Substantia nigra (tissue), 51 donors: ENCODE measurements at places on chromosomes 5 and 9.

DNA sequence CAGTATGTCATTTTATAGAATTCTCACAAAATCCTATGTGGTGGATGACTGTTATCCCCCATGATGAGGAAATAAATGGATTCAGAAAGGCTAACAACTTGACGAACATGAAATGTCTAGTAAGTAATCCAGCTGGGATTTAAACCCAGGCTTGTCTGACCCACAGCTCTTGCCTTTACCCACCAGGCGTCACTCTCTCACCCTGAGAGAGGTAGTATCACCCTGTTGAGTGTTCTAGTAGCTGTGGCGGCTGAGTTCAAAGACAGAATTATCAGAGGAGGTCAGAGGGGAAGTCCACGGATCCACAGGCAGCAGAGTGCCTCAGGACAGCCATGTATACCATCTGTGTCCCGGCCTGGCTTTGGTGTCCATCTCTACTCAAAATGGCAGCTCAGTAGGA, 113.8 kb downstream of the ZNF462 start:
- no peak for DNase-seq

GRCh38 chr5:22728610-22729009, 124.5 kb downstream of the CDH12 start:
- DNase-seq, result no peak

DNA sequence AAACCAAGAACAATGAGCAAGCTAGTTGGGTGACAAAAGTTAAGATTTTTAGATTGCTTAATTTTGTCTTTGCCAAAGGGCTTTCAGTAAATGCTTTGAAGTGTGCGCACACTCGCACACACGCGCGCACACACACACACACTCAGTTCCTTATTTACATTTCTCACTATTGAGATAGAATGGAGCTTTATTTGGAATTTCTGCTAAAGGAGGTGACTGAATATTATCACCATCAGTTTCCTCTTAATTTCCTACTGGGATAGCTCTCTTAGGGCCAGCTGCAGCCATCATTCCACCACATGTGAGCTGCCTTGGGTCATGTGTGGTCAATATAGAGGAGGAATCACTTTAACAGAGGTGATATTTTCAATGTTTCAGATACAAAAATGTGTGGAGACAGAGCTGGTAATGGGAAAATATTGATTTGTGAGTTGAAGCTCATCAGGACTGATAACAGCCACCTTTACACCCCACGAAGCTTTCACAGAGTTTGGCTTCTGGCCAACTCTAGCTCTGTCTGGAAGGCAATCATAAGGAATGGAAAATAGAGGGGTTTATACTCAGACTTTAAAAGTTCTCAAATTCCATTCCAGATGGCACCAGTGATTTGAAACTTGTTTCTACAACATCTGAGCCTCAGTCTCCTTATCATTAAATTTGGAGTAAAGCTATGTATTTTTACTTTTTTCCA, 99.9 kb downstream of the MACIR start:
- DNase-seq, result no peak

GRCh38 chr5:91072881-91073280, 310.2 kb downstream of the ARRDC3 start:
- DNase-seq, result no peak

DNA sequence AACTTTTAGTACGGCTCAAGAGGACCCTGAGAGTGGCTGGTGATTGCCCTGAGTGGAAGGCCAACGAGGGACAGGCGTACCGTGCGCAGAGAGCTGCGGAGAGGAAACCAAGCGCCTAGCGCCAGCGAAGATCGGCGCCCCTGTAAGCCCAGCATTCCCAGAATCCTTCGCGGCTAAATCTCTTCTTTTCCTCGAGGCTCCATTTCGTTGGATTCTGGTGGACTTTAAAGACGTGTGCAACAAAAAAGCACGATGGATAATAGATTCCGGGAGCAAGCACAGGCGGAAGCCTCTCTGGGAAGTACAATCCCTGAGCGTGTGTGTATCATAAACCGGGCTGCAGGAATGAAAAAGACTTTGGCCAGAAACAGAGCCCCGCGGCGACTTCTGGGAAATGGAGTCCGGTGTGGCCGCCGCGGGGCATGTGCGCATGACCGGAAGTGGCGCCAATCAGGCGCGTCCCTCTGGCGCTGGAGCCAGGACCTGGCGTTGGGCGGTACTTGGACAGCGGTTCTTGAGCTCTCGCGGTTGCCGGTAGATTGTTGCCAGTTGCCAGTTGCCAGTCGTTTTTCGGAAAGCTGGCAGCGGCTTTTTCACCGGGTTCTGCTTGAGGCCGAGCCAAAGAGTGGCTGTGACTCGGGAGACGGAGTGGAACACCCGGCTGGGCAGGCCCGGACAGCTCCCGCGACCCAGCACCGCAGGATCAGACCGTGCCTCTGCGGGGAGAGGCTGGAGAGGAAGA, at the start of gene ZNF79:
Gene ZNF79 (plus strand): TSS at position 449 of the 742 bp plus-strand sequence. CDS start 406 bp downstream, outside the sequence.
- DNase-seq, result peak; percentile 88

DNA sequence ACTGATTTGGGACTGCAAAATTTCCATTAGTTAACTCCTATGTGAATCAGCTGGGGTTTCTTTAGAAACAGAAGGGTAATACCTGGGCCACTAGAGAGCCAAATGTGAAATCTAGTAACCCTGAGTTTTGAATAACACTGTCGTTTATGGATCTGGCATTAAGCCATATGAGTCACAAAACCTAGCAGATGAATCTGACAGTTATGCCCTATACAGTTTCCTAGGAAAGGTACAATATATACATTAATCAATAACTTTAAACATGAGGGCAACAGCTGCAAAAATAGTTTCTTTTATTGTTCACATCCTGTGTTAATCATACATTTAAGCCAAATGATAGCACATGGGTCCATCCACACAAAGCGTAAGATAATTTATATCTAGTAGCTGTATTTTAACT, 56.9 kb downstream of the PAM start:
- DNase-seq, result no peak

DNA sequence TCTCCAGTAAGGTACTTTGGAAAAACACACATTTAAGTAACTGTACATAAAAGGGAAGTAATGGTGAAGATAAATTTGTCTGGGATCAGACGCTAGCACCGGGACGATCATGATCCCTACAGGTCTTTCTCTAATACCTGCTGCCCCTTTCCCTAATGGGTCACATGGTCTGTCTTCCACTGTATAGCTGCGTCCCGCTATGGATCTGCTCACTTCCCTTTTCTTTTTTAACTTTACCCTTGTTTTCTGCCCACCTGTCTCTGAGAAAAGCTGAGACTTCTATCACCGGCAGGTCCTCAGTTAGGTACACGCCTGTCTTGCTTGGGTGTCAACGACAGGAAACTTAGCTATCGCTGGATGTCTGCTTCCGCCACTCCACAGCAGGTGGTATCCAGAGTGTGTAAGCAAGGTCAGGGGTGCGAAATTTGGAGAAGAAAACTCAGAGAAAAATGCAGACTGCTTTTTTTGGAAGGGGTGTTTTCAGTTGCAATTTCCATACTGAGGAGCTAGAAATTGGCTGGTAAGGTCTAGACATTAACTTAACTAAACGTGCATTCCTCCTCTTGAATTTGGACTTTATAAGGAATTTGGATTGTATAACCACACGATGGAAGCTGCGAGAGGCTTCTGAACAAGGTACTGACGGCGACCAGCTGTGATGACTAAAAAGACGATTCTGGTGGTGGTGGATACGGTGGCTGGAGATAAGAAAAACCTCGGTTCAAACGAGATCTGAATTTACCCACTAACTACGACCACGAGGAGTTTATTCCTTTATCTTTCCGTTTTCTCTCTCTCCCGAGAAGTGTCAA, 1.1 kb upstream of the ICE1 start:
- DNase-seq, result no peak

GRCh38 chr5:96680759-96681470, 18.7 kb downstream of the CAST start:
- DNase-seq, result no peak

GRCh38 chr5:122749886-122750285, 25.0 kb upstream of the SNX2 start:
- no peak for DNase-seq

GRCh38 chr9:71630377-71630995, 137.8 kb downstream of the CEMIP2 start:
- DNase-seq, result no peak

- no peak for DNase-seq
These were observed 785.5 kb upstream of the EDIL3 start for GRCh38 chr5:85170183-85170582.

- no peak for DNase-seq
These were observed 2.0 kb downstream of the CTNNAL1 start for GRCh38 chr9:109011231-109011671.

DNA sequence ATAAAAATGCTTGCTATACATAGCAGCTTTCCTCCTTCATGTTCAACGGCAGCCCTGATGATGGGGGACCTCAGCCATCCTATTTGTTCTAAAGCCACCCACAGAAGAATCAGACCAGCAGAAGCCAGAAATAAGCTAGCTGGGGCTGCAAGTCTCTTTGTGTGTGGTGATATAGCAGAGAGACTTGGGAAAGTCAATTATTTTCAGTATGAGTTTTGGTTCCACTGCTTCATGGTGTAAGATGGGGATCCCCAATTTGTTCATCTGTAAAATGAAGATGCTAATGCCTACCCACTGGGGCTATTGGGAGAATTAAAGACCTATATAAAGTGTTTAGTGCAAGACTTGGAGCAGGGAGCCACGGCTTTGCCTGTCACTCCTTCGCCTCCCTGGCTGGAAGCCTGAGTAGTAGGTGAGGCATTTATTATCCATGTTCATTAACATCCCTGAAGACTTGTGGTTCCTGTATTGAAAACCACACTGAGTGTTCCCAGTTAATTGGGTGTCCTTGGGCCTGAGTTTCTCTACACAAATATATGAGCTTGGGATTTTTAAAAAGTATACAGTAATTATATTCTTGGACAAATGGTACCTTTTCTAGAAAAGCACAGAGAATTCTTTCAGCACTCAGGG, 210.1 kb upstream of the SLC24A2 start:
- no peak for DNase-seq

DNA sequence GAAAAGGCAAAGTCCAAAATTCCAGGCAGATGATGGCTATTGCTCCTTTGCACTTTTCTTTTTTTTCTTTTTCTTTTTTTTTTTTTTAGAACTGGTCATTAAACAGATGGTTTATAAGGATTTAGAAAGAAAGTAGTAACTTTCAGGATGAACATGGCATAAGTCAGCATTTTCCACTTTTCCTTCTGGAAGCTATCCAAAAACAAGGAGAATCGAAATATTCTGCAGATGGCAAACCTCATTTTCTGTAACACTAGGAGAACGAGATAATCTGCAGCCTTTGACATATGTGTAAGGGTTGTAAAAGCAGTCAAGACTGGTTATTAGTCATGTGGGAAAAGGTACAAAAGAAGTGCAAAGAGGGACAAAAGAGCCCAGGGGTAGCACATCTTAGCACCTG, 69.1 kb upstream of the PUM3 start:
- DNase-seq, result no peak

- no peak for DNase-seq
These were observed 978 bp downstream of the CFAP157 start for GRCh38 chr9:127707766-127708165.

DNA sequence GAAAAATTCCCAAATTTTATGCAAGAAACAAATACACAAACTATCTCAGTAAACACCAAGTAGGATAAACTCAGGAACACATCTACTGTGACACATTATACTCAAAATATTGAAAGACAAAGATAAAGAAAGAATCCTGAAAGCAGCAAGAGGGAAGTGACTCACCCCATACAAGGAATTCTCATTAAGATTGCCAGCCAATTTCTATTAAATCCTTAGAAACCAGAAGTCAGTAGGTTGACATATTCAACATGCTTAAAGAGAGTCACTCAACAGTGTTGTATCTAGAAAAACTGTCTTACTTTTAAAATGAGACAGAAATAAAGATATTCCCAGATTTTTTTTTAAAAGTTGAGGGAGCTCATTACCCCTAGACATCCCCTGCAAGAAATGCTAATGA, 15.5 kb downstream of the SPATA31E1 start:
- no peak for DNase-seq

GRCh38 chr9:93593144-93593658, 16.8 kb downstream of the PHF2 start:
- no peak for DNase-seq

DNA sequence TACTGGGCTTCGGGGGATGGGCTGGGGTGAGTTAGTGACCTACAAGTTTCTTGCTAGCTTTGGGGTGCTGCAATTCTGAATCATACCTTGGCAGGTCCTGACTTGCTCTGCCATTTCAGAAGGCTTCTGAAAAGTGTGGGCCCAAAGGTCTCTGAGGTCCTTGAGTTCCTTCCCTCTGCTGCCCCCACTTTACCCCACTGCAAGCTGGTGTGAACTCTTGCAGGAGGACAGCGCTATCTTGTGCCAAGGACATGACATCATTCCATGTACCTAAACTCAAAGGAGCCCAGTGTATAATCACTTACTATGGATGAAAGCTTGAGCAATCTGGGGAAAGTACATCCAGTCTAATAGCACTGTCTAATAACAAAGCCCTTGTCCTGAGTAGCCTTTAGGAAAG, 157.4 kb downstream of the RMI1 start:
- DNase-seq, result no peak

GRCh38 chr5:89283728-89284493, 400.9 kb upstream of the MEF2C start:
- DNase-seq, result no peak

DNA sequence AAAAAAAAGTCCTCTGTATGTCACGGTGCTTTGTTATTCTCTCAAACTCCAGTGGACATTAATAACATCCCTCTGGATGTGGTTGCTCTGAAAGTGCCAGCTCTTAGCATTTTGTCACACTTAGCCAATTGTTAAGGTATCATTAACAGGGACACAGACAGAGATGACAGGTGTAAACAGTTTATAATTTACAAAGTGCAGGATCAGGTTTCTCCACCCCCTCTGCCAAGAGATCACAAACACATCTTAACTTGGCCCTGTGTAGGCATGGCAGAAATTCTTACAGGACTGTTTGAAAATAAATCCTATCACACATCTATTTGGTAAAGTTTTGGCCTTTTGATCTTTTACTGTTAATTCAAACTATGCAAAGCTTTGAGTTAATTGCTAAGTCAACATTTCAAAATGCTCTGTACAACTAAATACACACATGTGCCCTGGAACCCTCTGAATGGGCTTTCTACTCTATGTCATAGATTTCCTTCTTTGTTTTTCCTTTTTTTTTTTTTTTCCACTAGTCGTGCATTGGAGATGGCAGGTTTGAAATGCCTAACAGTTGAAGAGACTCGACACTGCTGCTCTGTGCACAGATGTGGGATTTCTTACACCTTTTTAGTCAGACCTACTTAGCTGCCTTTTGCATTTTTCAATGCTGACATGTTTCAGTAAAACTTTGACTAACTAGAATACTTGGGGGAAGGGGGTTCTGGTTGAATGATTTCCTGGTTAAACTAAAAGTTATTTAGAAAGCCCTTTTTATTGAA, 41.7 kb downstream of the SEMA6A start:
- DNase-seq, result no peak

GRCh38 chr5:84383816-84384603, 670 bp downstream of the EDIL3 start:
- DNase-seq, result peak; percentile 38

GRCh38 chr5:143166090-143166489, 237.4 kb downstream of the NR3C1 start:
- no peak for DNase-seq

GRCh38 chr9:131669269-131670157, 70.4 kb downstream of the RAPGEF1 start:
- no peak for DNase-seq
